ENCODE measurements at places on chromosomes 7 and 10.

GRCh38 chr10:126387041-126387921 is 996 bp downstream of the ADAM12 start:
- no peak for DNase-seq

- DNase-seq = no peak
These were observed 183.1 kb downstream of the NRP1 start for GRCh38 chr10:33151344-33151864.

DNA sequence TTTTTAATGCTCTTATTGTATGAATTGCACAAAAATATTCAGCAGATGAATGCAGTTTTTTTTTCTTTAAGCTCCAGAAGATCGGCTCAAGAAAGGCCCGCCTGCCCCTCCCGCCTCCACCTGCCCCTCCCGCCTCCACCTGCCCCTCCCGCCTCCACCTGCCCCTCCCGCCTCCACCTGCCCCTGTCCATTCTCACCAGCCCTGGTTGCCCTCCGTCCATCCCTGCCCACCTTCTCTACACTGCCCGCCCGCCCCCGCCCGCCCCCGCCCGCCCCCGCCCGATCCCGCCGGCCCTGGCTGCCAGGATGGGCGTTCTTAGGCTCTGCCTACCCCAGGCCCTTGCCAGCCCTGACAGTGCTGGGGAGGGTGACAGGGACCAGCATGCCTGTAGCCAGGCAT is 67.4 kb downstream of the GLRX3 start:
- no peak for DNase-seq

- DNase-seq = no peak
These were observed 42.1 kb downstream of the ZNF277 start for GRCh38 chr7:112248598-112248997.

GRCh38 chr7:157077021-157077420 is 61.7 kb upstream of the UBE3C start:
- DNase-seq = no peak

DNA sequence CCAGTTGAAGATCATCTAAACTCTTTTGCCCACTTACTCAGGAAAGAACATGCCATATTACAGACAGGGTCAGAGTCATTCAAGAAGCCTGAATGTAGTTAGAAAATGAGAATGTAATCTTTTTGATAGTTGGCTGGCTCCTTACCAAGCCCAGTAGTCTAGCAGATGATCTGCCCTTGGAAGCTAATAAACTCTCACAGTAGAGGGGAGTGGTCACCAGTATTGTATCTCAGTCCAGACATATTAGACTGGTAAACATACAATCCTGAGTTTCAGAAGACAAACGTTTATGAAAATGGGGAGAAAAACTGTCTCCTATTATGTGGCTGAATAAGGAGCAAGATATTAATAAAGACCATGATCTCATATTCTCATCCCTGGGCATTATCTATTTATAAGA is 65.3 kb downstream of the SEPTIN7 start:
- DNase-seq = no peak

DNA sequence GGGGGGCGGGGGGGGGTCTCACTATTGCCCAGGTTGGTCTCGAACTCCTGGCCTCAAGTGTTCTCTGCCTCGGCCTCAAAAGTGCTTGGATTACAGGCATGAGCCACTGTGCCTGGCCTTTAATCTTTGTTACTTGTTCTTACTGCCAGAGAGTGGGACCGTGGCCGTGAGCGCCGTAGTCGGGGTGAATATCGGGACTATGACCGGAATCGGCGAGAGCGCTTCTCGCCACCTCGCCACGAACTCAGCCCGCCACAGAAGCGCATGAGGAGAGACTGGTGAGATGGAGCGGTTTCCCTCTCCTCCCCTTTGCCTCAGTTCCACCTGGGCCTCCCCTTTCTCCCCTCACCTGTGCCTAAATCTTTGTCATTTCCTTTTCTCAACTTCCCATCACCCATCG is 6.2 kb downstream of the SRRT start:
- no peak for DNase-seq

DNA sequence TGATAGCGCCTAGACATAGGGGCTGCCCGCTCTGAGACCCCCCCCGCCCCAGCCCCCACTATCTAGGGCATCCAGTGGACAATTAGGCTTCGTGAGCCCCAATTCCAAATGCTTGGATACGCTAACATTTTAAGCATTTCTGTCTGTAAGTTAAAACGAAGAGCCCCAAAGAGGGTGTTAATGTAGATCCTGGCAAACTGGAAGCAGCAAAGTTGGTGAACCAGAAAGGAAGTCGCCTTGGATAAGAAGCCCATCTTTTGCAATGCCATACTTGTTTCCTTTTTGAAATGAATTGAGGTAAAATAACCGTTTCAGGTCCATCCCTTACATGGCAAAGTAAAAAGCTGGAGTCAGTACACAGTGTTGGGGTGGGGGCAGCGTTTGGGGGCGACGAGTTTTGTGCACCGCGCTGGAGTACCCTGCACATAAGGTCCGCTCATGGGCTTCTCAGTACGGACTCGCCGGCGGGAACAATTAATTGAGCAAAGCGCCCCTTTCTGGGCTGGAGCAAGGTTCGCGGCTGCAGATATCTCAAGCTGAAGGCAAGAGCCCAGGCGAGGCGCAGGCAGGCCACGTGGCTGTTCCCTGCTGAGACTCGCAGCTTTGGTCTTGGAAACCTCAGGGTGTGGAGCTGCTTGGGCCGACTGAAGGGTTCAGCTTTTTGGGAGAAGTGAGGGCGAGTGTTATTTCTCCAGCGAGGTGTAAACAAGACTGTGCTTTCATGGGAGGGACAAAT is 1.4 kb upstream of the TWIST1 start:
- DNase-seq = no peak

DNA sequence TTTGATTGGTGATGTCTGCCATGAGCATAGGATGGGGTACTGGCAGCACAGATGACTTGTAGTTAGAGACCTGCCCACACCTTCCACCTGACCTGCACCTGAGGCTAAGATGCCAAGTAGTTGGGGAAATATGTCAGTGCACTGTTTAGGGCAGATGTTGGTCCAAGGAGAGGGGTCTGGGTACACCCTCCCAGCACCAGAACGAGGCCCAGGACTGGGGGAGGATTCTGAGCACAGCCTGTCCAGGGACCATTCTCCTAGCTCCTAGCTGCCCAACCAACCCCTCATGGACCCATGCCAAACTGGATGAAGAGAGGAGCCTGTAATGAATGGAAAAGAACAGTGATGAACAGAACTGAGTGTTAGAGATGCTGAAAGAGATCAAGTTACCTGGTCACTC is 28.0 kb downstream of the FRMPD2 start:
- DNase-seq = no peak

DNA sequence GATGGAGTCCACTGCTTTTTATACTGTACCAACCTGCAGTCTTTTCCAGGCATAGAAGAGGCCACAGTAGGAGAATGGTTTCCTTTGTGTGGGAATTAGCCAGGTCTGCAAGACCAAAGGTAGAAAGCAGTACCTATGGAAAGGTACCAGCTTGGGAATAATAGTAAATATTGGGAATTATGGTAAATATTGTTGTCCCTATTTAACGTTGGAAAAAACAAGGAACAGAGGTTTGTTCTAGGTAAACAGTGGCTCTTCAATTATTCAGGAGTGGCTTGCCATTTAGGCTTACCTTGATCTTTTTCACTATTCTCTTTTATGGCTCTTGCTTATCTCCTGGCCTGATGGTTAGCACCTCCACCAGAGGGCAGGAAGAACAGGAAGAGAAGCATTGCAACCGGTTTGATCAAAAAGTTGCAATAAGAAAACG is 43.9 kb upstream of the GSAP start:
- no peak for DNase-seq

GRCh38 chr10:125708971-125709503 is 10.5 kb upstream of the EDRF1 start:
- no peak for DNase-seq

GRCh38 chr7:132300599-132301277 is 275.5 kb downstream of the PLXNA4 start:
- DNase-seq = no peak

DNA sequence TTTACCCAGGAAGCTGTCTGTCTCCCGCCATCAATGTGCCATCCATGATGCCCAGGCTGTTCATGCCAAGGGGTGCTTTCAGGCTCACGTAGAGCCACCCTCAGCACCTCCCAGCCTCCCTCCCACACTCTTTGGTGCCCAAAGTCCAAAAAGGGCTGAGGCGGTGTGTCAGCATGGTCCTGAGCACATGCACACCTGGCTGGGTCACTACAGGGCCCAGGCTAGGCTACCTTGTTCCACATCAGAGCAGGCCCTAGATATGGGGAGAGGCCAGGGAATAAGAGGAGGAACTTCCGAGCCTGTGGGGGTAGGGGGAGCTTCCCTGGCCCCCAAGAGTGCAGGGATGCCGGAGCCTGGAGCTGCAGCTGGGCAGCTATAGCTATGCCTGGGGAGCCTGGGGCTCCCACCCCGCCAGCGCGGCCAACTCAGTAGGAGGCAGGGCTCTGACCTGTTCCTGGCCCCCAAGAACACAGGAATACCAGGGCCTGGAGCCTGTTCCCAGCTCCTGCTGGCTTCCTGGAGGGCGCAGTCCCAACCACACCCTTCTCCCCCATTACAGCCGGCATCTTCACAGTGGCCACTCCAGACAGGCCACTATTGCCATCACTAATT is 133.2 kb upstream of the C7orf33 start:
- DNase-seq = no peak

DNA sequence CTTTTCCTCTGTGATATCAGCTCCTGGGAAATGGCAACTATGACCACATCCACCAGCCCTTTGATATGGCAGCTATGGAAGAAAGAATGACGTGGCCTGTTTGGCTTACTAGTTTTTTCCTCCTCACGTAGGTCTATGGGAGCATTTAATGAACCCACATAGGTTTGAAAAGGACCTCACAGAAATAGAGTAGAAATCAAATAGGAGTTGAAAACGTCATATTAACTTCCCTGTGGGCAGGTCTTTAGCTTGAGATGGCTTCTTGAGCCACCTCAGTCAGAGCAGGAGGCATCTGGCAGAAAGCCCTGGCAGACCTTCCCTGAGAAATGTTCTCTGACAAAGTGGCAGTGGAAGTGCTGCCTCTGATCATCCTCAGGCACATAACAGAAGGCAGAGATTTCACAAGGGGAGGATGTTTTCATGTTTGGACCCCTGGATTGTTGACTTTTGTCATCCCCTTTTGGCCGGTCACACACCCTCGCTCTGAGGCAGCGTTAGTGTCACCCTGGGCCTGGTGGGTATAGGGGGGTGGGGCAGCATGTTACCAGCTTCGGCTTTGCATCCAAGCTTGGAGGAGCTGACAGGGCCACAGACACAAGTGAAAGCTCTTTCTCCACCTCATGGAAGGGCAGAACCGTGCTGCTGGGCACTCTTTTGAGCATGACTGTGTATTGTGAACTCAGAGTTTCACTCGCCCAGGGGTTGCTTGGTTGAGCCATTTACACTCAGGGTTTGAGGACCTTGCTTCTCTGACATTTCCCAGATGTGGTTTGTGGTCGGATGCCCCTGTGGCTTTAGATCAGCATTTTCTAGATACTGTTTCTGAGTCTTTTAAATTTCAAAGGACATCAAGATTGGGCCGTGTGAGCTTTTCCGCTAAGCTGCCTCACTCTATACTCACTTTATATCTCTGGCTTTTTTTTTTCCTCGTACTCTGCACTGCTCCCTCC is 184.2 kb downstream of the STK31 start:
- DNase-seq = no peak

GRCh38 chr7:370259-370625 is 80.3 kb downstream of the FOXL3 start:
- no peak for DNase-seq

DNA sequence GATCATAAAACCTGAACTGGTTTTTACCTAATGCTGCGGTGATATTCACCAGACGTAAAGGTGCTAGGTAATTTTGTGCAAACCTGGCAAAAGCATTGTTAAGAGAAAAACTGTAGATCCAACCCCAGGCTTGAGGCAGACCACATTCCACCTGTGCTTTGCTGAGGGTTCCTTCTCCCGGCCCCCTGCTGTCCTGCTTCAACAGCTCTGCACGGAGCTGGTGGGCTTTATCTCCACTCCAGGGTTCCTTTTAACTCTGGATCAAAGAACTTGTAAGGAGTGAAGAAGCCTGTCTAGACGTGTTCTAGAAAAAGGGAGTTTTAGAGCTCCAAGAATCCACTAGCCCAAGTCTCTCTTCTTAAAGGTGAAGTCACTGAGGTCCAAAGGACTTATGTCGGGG is 87.5 kb upstream of the NMT2 start:
- DNase-seq = no peak

DNA sequence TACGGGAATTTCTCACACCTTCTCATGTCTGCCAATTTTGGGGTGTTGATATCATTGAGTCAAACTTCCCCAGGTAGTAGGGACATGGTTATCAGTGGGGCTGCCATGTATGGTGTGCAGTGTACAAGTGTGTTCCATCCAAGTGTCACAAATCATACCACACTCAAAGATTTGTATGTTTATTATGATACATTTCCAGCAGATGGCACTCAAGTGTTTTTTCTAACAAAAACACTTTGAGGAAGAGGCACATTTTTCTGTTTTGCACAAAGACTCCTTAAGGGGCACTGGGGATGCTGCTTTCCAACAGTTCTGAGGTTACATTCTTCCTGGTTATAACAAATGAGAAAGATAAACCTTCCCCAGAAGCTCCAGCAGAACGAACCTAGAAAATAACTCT is 414.5 kb downstream of the REEP3 start:
- DNase-seq = no peak

DNA sequence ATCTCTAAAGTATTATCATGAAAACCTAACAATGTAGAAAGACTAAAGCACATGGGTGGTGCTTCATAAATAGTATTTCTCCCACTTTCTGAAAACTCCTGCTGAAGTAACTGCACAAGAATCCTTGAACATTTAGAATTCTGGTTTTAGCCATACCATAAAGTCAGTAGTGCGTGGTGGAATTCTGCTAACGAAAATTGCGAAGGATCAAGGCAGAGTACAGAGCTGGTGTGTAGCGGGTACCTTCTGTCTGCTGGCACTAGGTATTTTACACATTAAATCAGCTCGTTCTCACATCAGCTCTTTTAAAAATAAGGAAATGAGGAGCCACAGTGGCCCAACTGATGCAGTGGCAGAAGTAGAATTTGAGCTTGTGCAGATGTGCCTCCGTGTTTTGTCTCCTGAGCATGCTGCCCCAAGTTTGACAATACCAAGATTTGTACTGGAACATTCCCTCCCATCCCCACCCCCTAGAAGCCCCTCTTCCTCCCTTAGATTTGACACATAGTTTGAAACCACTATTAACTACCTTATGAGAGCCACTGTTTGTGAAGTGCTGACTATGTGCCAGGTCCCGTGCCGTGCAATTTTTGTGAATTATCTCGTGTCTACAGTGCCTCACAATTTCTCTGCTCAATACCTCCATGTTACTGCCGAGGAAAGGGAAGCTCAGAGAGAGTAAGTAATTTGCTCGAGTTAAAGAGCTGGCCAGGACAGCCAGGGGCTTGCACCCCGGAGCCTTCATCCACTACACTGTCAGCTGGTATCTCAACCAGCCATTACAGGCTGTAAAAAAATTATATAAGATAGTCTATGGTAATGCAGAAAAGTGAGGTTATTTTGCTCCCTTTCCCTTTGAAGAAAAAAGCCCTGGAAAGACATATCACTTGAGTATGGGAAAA is 66.9 kb downstream of the EGFR start:
- DNase-seq = no peak

GRCh38 chr7:68969571-68969970 is 628.7 kb upstream of the AUTS2 start:
- DNase-seq = no peak
